HL-60 (cell line): ENCODE measurements at places on chromosomes 12 and 14.

GRCh38 chr12:91732086-91732485 is 413.6 kb downstream of the BTG1 start:
- no peak for DNase-seq

DNA sequence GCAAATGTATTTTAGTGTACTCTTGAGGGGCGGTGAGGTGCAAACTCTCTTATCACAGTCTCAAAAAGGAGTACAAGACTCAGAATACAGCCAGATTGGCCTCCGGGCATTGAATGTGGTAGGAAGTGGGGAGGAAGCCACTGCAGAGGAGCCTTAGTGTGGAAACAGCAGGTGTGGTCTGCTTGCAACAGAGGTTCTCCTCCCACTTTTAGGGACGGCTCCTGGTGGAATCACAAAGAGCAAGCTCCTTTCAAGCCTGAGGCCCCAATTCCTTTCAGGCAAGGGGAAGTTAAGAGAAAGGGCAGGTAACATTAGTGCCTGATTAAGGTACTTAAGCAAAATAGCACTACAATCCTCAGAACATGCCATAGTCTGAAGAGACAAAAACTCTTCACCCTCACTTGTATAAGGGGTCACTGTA is 23.7 kb upstream of the SLC2A3 start:
- DNase-seq: peak; percentile 95

DNA sequence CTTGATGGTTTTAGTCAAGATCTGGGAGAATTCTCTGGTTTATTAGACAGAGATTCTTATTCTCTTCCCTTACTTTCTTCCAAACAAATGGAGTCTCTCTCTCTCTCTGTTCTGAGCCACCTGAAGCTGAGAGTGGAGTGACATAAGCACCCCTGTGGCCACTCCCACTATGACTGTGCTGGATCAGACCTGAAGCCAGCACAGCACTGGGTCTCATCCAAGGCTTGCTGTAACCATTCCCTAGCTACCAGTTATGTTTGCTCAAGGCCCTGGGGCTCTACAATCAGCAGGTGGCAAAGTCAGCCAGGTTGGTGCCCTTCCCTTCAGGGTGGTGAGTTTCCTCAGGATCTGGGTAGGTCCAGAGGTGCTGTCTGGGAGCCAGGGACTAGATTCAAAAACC is 568.5 kb downstream of the AACS start:
- no peak for DNase-seq

- DNase-seq: no peak
Measured at GRCh38 chr14:32039401-32040030, 37.6 kb upstream of the ARHGAP5 start.

- DNase-seq: no peak
Measured at GRCh38 chr12:53419756-53420155, 3.9 kb upstream of the AMHR2 start.

DNA sequence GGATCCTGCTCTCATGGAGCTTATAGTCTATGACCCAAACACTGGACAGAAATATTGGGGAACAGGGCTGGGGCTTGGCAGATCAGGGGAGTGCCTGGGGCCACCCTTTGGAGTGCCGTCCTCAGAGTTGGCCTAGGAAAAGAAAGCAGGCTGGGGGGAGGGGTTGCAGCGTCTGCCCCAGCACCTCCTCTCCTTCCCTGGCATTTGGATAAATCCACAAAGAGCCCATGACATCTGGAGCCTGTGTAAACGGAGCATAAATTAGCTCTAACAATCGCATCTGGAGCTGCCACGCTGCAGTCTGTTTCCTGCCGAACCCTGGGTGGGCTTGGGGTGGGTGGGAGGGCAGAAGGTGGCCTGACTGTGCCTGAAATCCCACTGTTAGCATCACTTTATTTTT is 63.8 kb downstream of the MVK start:
- no peak for DNase-seq

- peak; percentile 24 for DNase-seq
Measured at GRCh38 chr14:106459971-106460730, 933.8 kb downstream of the TMEM121 start.

DNA sequence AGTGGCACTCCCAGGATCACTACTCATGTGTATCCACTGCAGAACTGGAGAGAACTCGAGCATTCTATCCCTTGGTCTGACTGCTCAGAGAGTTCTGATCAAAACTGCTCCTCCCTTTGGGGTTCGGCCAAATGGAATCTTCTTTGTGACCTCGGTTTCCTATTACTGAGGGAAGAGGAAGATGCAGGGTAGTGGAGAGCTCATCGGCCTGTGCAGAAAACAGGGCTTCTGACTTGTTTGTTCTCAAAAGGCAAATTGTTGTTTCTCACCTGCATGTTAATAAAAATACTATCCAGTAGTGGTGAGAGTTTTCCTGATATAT is 17.1 kb upstream of the AKAP6 start:
- DNase-seq: no peak

GRCh38 chr12:62622177-62622576 is 155.6 kb downstream of the MON2 start:
- DNase-seq: no peak

DNA sequence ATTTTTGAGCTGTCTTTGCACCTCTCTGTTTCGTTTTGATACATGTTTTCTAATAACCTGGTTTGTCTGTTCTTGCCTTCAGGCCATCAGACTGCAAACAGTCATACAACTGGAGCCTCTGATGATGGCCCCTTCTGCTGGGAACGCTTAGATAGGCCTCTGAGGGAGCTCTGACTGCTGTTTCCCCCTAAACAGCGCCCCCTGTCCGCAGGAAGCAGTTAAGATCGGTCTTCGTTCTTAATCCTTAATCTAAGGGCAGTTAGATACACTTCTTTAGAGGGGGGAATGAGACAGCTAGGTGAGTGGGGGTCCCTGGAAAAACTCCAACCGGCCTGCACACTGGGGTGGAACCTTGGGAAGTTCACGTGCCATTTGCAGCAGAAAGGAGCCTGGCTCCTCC is 1338.8 kb upstream of the SEL1L start:
- no peak for DNase-seq

DNA sequence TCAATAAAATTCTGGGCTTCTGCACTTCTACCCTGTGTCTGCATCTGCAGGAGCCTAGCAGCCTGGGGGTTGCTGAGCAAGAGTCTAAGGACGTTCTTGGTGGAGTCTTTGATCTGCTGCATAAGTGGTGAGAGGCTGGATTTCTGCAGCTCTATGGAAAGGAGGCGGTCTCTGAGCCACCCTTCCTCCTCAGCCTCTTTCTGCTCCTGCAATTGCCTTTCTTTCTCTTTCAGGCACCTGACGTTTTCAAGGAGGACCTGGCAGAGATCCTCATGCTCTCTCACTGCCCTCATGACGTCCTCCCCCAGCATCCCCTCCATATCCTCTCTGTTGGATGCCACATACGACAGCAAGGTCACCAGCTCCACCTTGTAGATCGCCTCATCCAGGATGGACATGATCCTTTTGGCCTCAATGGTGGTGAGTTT is 13.6 kb upstream of the TPCN1 start:
- no peak for DNase-seq

- no peak for DNase-seq
Measured at GRCh38 chr12:48119834-48120195, 651 bp downstream of the PFKM start.

DNA sequence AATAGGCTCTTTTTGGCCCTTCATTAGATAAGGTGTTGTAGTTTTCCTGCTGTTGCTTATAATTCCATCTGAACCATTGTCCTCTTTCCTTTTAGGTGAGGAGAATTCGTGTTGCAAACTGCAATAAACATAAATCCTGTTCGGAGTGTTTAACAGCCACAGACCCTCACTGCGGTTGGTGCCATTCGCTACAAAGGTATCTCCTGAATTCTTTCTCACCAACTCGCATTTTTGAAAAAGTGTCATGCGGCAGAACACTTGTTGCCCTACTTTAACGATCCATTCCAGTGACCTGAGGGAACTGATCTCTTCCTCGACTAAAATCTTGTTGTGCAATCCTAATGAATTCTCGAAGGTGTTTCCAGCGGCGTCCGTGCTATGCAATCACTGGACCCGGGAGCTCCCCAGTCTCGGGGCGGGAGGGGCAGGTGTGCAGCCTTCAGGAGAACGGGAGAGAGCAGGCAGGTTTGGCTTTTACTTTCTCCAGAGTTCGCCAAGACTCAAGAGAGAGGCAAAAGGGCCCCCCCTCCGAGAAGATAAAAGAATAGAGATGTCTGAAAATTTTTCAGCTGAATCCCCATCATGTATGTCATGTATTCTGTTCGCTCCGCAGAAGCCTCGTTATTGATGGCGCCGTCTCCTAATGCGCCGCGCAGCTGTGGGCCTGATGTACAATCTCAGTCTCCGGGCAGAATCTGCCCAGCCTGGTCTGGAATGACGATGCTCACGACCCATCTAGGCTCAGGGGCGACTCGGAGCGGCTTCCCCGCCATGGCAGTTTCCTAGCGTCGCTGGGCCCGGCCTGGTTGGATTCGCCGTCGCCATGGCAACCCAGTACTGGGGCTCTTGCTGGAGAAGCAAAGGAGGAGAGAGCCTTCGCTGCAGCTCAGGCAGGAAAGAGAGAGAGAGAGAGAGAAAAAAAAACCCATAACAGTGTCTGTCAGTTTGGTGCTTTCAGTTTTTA is 38.2 kb downstream of the PLXNC1 start:
- no peak for DNase-seq

GRCh38 chr14:59243174-59243573 is 54.7 kb downstream of the DAAM1 start:
- no peak for DNase-seq

DNA sequence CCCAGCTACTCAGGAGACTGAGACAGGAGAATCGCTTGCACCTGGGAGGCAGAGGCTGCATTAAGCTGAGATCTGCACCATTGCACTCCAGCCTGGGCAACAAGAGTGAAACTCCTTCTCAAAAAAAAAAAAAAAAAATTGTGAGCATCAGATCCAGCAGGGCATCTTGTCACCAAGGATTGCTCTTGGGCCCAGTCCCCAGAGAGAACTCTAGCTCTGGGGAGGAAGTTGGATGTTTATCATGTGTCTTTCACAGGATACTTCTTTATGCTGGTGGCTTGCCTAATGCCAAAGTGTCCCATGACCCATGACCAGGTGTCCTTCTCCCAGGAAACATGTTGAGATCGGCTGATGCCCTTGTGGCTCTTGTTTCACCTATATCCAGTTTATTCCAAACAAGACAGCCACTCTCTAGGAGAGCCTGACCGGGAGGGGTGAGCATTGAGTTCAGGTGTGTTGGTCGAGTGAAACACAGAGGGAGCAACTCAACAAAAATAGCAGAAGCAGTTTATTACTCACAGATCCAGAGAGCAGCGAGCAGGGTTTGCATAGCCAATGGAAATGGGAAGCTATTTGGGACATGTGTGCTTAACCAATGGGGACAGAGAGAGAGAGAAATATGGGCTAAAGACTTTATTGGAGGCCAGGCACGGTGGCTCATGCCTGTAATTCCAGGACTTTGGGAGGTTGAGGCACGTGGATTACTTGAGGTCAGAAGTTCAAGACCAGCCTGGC is 6.6 kb upstream of the TCHP start:
- no peak for DNase-seq

GRCh38 chr14:92294506-92294905 is 28.5 kb upstream of the SLC24A4 start:
- no peak for DNase-seq

GRCh38 chr14:26123459-26123858 is 474.4 kb downstream of the NOVA1 start:
- DNase-seq: no peak

DNA sequence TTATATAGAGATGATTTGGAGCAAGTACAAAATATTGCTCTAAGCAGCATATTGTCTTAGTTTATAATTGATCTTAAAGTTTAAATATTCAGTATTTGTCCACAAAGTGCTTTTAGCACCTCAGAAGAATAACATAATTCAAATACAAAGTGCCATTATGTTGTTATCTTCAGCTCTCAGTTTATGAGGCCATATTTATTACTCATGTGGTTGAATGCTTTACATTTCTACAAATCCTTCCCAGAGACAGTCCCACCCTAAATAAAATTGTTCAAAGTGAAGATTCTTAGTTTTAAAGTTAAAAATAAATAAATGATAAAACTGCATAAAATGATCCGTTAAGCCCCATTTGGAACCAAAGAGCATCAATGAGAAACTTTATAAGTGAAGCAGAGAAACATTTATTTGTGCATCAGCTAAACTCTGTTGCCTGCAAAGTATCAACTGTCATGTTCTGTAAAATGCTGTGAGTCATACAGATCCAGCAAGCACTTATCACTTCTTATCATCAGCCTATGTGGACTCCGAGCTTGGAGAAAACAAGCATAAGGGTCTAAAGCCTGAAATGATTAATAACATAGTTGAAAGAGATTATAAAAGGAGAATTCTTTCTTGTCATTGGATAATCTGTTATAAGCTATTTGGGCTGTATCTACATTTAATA is 218.9 kb downstream of the ADAMTS20 start:
- DNase-seq: no peak

- no peak for DNase-seq
Measured at GRCh38 chr14:38107216-38107631, 100.5 kb upstream of the SSTR1 start.

DNA sequence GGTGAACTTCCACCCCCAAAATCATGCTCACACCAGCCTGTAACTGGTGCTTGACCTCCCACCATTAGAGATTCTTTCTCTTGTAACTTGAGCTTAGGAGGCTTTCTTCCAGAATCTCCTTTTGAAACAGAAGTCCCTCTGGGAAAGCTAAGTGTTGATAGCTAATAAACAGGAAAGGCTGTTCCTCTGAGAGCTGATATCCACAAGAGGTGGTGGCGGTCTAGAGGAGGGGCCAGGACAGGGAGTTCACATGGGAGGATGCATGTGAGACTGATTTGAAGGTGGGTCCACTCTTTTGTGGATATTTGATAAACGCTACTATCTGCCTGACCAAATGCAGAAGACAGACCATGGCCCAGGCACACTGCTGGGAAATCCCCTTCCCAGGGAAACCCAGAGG is 10.2 kb upstream of the PRMT8 start:
- no peak for DNase-seq

- no peak for DNase-seq
Measured at GRCh38 chr14:68553311-68553710, 239.6 kb downstream of the ZFP36L1 start.

GRCh38 chr14:24659916-24660570 is 26.1 kb upstream of the GZMB start:
- DNase-seq: peak; percentile 70

DNA sequence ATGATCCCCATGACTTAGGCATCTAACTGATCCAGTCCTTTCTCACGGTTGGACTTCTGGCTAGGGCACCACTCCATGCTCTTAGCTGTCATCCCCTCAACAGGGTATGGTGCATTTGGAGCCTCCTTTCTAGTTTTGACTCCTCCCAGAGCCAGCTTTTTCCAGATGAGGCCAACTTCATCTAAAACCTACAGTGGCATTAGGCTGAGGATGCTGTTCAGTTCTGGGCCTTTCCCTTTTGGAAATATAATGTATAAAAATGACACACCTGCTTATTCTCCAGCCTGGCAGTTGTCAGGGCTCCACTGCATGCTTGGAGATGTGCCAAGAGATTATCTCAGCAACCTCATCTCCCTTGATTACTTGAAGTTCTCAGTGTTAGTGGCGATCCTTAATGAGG is 239.7 kb downstream of the EMP1 start:
- no peak for DNase-seq

DNA sequence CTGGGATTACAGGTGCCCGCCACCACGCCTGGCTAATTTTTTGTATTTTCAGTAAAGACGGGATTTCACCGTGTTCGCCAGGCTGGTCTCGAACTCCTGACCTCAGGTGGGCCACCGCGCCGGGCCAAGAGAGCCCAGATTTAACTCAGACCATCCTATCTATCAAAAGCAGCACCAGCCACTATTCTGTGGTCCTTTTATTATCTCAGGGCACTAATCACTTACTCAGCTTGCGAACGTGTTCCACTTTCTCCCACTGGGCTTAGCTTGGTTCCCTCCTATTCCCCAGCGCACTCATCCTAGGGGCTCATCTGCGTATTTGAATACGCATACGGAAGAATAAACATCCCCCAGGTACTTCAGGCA is 16.2 kb upstream of the AACS start:
- no peak for DNase-seq
